ENCODE measurements at places on chromosomes 4 and X. TPM values are rescaled to one million over a fixed set of nuclear protein-coding genes. Genes with fewer than 3 reads are reported as not detected.

ADD1 gene
- total RNA-seq, result 351 TPM

MAOA gene
- total RNA-seq, result 29.6 TPM

GRCh38 chr4:65845199-65845773, 175.0 kb upstream of the EPHA5 start:
- no peak overlapping the region for H3K27ac ChIP-seq
- no peaks in the 10 kb centered on the region for H3K4me1 ChIP-seq
- no peaks in the 10 kb centered on the region for H3K27me3 ChIP-seq
- no peak for DNase-seq
- no peak overlapping the region for H3K4me3 ChIP-seq
- no peaks in the 10 kb centered on the region for H3K36me3 ChIP-seq

- H3K4me3 ChIP-seq, result no peak overlapping the region
- no peak overlapping the region for H3K27ac ChIP-seq
- DNase-seq, result no peak
- no peaks in the 10 kb centered on the region for H3K4me1 ChIP-seq
- H3K36me3 ChIP-seq, result no peaks in the 10 kb centered on the region
- no peaks in the 10 kb centered on the region for H3K27me3 ChIP-seq
Measured at GRCh38 chr4:81343536-81343935, 128.2 kb downstream of the RASGEF1B start.

DNA sequence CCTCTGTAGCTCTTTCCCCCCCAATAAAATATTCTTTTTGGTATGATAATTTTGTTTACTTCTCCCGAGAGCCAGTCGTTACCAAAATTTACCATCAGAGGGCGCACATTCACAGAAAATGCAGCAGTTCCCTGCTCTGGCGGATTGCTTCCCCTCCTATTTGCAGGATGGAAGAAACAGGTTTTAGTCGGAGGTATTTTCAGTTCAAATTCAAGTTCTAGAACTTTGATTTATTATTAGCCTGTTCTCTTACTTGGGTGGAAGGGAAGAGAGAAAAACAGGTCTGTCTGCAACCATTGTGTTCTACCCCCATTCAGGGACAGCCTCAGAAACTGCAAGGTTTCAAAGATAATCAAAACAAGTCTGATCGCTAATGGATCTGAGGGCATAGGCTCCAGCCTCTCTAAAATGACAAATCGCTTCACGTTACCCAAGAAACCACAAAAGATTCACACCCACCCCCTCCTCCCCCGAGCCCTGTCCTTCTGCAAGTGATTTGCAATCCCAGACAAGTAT, 263.8 kb upstream of the RPS6KA3 start:
- no peaks in the 10 kb centered on the region for H3K4me1 ChIP-seq
- H3K27ac ChIP-seq, result no peak overlapping the region
- no peaks in the 10 kb centered on the region for H3K27me3 ChIP-seq

DNA sequence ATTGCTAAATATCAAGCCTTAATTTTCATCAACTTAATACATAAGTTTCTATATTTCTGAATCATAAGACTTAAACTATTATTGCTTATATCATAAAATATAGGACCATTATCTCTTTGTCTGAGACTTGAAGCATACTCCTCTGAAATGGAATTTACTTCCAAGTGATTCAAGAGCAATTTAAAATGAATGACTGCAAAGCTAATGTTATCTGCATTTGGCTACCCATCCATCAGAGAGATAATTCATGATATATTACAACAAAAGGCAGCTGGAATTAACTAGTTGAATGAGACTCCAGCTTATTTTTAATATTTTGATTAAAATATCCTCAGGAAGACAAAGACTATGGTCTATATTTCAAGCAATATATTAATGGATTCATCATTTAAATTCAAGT, 208.6 kb downstream of the UNC5C start:
- H3K27me3 ChIP-seq, result no peaks in the 10 kb centered on the region
- H3K27ac ChIP-seq, result no peak overlapping the region
- no peak overlapping the region for H3K4me3 ChIP-seq
- H3K4me1 ChIP-seq, result no peaks in the 10 kb centered on the region
- no peaks in the 10 kb centered on the region for H3K36me3 ChIP-seq
- DNase-seq, result no peak

PDGFC gene
- 51.5 TPM for total RNA-seq

- H3K4me3 ChIP-seq, result no peak overlapping the region
- no peaks in the 10 kb centered on the region for H3K4me1 ChIP-seq
- no peak for DNase-seq
- H3K36me3 ChIP-seq, result no peaks in the 10 kb centered on the region
Measured at GRCh38 chrX:30812326-30812725, 76.7 kb downstream of the TAB3 start.

USP38 gene
- 18.4 TPM for total RNA-seq

- H3K4me3 ChIP-seq, result no peak overlapping the region
- peaks cover 4% of the 10 kb centered on the region for H3K36me3 ChIP-seq
- no peak for DNase-seq
- H3K4me1 ChIP-seq, result no peaks in the 10 kb centered on the region
Measured at GRCh38 chr4:98300706-98301105, 39.5 kb downstream of the RAP1GDS1 start.

- H3K27me3 ChIP-seq, result no peaks in the 10 kb centered on the region
- DNase-seq, result no peak
- H3K27ac ChIP-seq, result no peak overlapping the region
- no peaks in the 10 kb centered on the region for H3K36me3 ChIP-seq
Measured at GRCh38 chr4:61545902-61546480, 345.9 kb downstream of the ADGRL3 start.

DNA sequence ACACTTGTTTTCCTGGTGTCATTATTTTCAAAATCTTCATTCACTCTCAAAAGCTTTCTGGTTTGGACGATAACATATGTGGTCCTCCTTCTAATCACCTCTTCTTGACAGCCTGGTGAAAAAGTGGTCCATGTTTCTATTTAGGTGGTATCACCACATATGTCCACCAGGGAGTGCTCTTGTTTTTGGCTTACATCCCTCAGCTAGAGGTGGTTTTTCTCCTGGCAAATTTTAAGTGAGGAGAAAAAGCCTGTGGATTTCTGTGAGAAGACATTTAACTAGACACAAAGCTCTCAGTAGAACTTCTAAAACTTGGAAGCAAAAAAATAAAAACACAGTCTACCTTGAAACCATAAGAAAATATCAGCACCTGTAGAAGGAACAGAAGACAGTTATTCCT, 58.0 kb upstream of the FRMPD4 start:
- no peaks in the 10 kb centered on the region for H3K4me1 ChIP-seq
- H3K4me3 ChIP-seq, result no peak overlapping the region
- no peak overlapping the region for H3K27ac ChIP-seq

GRCh38 chr4:121198251-121198650, 34.1 kb upstream of the TNIP3 start:
- DNase-seq, result no peak
- no peaks in the 10 kb centered on the region for H3K36me3 ChIP-seq
- H3K4me1 ChIP-seq, result no peaks in the 10 kb centered on the region
- no peak overlapping the region for H3K27ac ChIP-seq
- no peaks in the 10 kb centered on the region for H3K27me3 ChIP-seq

FGG gene
- not detected for total RNA-seq

- no peaks in the 10 kb centered on the region for H3K36me3 ChIP-seq
- no peaks in the 10 kb centered on the region for H3K27me3 ChIP-seq
- no peak overlapping the region for H3K27ac ChIP-seq
- no peak for DNase-seq
- H3K4me3 ChIP-seq, result no peak overlapping the region
- no peaks in the 10 kb centered on the region for H3K4me1 ChIP-seq
Measured at GRCh38 chr4:94722748-94723147, 35.0 kb upstream of the BMPR1B start.

DOK7 gene
- total RNA-seq, result 9.1 TPM

DNA sequence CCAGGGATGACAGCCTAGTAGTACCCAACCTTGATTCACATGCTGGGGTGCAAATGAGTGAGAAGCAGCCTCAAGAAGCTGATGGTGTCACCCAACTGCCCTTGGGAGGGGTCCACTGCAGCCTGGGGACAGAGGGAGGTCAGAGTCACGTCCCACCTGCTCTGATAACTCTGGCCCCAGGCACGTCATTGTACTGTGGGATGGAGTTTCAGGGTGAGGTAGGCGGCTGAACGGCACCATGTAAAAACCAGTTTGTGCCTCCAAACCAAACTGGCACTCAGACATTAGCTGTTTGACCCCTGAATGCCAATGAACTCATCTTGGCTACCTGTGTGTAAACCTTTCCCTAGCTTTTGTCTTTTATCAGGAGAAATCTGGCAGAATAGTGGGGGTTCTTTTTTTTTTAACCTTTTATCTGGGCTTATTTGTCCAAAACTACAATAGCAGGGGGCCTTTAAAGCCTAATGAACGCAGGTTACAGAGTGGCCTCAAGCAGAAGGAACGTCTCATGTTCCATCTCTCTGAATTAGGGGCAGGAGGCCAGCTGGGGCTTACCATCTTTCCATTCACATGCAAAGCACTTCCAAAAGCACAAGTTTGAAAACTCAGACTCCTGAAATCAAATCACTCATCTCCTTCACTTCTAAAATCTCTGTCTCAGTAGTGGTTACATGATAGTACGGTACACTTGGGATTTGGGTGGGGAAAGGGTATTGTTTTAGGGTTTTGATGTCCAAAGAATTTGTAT, 89.4 kb downstream of the IRF2 start:
- H3K4me3 ChIP-seq, result no peak overlapping the region
- no peaks in the 10 kb centered on the region for H3K27me3 ChIP-seq
- H3K4me1 ChIP-seq, result no peaks in the 10 kb centered on the region
- no peaks in the 10 kb centered on the region for H3K36me3 ChIP-seq
- no peak for DNase-seq

PRDM5 gene
- total RNA-seq, result 26.0 TPM

GRCh38 chr4:7549866-7550265, 115.1 kb upstream of the PSAPL1 start:
- DNase-seq, result no peak
- H3K27me3 ChIP-seq, result no peaks in the 10 kb centered on the region
- no peaks in the 10 kb centered on the region for H3K36me3 ChIP-seq

GRCh38 chrX:139766545-139766983, 58.6 kb upstream of the MCF2 start:
- no peaks in the 10 kb centered on the region for H3K36me3 ChIP-seq
- H3K27ac ChIP-seq, result no peak overlapping the region
- no peaks in the 10 kb centered on the region for H3K27me3 ChIP-seq
- no peak overlapping the region for H3K4me3 ChIP-seq
- no peak for DNase-seq
- no peaks in the 10 kb centered on the region for H3K4me1 ChIP-seq

NUDT6 gene
- total RNA-seq, result 4.0 TPM

GRCh38 chrX:49754233-49754857, 58.6 kb upstream of the PAGE1 start:
- no peaks in the 10 kb centered on the region for H3K36me3 ChIP-seq
- H3K27ac ChIP-seq, result no peak overlapping the region
- H3K4me3 ChIP-seq, result no peak overlapping the region
- no peak for DNase-seq
- H3K4me1 ChIP-seq, result no peaks in the 10 kb centered on the region

GRCh38 chr4:20678400-20678799, 21.9 kb upstream of the PACRGL start:
- no peak overlapping the region for H3K4me3 ChIP-seq
- no peaks in the 10 kb centered on the region for H3K36me3 ChIP-seq

DNA sequence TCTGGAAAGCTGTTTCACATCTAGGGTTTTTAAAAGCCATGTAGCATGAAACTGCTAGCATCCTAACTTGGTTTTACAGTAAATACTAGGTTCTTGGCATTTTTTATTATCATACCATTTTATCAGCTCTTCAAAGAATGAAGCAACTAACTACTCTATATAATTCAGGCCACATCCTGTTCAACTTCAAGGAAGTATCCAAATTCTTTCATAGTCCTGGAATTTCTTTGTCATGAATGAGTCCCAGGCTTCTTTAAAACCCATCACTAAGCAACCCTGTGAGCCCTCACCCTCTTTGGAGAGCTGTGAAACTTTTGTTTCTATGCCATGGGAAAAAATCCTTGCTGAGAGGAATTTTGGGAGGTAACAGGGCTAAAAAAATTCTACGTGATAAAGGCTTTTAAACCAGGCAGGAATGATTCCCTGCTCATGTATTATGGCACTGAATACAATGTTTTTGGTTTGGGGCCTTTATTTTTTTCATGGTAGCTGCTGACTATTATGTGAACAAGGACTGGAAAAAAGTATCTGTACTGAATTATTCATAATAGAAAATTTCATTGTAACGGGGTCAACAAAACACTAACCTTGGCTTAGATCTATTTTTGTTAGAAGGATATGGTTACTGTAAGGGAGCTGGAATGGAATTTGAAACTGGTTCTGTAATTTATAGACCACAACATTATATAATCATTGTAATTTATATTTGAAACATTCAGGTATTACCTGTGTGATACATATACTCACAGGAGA, 164.9 kb downstream of the DCTD start:
- no peak for DNase-seq
- no peaks in the 10 kb centered on the region for H3K27me3 ChIP-seq
- no peak overlapping the region for H3K4me3 ChIP-seq
- H3K4me1 ChIP-seq, result no peaks in the 10 kb centered on the region

- no peak for DNase-seq
- H3K4me3 ChIP-seq, result no peak overlapping the region
- no peaks in the 10 kb centered on the region for H3K4me1 ChIP-seq
- H3K36me3 ChIP-seq, result no peaks in the 10 kb centered on the region
- H3K27ac ChIP-seq, result no peak overlapping the region
Measured at GRCh38 chr4:128255906-128256305, 31.7 kb downstream of the PGRMC2 start.

DNA sequence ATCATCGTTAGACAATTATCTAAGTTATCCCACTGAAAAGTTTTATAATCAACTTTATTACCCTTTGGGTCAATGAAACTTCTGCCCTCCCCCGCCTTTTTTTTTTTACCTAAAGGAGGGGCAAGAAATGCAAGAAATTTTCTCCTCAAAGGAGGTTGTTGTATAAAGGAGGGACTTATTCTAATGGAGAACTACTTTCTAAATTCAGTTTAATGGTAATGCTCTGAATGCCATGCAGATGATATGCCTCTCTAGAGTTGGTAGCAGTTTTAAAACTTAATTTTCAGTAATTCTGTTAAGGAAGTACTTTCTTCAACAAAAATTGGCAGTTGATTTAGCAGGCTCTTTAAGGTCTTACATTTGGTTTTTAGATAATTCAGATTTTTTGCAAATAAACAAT, 23.3 kb downstream of the PDLIM5 start:
- no peak overlapping the region for H3K4me3 ChIP-seq
- no peak overlapping the region for H3K27ac ChIP-seq
- no peak for DNase-seq
- no peaks in the 10 kb centered on the region for H3K4me1 ChIP-seq
- H3K27me3 ChIP-seq, result no peaks in the 10 kb centered on the region
- H3K36me3 ChIP-seq, result no peaks in the 10 kb centered on the region

- no peak overlapping the region for H3K27ac ChIP-seq
- DNase-seq, result no peak
- no peak overlapping the region for H3K4me3 ChIP-seq
- H3K36me3 ChIP-seq, result no peaks in the 10 kb centered on the region
Measured at GRCh38 chr4:16626945-16627344, 271.5 kb downstream of the LDB2 start.

DNA sequence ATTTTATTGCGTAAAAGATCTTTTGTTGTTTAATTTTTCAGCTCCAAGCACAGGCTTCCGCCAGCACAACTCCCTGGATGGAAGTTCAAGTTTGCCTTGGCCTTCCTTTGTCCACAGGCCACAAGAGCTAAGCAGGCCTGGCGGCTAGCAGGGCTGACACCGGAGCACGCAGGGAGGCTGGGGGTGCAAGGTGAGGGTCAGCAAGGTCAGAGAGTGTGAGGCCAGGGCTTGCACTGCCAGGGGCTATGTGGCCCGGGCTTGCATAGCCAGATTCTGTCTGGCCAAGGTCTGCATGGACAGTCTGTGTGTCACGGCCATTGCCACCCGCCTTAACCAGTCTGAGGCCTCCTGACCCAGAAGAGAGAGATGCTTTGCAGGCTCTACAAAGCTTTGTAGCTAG, 123.9 kb downstream of the BCOR start:
- no peak for DNase-seq
- H3K4me1 ChIP-seq, result no peaks in the 10 kb centered on the region
- no peak overlapping the region for H3K27ac ChIP-seq
- H3K36me3 ChIP-seq, result no peaks in the 10 kb centered on the region
- H3K27me3 ChIP-seq, result no peaks in the 10 kb centered on the region
- no peak overlapping the region for H3K4me3 ChIP-seq

Measured in aorta (tissue), 5 donors.